Substantia nigra (tissue), 51 donors: ENCODE measurements at places on chromosomes 5 and 9.

- no peak for DNase-seq
Measured at GRCh38 chr9:130073373-130073772, 19.7 kb downstream of the GPR107 start.

GRCh38 chr9:2337627-2338026, 284.0 kb upstream of the VLDLR start:
- no peak for DNase-seq

- no peak for DNase-seq
Measured at GRCh38 chr9:99516657-99517049, 294.6 kb downstream of the SEC61B start.

DNA sequence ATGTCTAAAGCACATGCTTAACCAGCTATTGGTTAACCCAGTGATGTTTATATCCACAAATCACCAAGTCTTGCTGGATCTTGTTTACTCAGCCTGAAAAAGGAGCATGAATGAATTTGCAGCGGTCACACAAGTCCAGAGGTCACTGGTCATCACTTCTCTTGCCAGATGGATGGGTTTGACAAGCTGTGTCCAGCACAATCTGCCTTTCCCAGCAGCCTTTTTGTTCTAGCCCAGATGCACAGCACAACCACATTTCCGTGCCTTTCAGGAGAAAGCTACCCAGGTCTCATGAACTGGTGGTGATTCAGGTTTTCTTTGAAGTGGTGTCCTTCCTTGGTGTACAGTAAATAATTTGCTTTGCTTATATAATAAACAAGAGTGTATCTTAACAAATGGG, 32.1 kb downstream of the TMEM252 start:
- no peak for DNase-seq

DNA sequence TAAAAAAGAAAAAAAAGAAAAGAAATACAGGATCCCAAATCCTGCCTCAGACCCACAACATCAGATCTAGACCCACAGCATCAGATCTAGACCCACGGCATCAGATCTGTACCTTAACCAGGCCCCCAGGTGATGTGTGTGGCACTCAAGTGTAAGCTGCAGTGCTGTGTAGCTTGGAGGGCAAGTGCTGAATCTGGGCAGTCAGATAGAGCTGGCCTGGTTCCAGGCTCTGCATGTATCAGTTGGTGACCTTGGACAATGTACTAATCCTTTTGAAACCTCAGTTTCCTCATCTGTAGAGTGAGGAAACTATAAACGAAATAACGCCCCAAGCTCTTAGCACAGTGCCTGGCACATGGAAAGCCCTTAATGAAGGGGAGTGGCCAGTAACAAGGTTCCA, 16.7 kb downstream of the COL15A1 start:
- DNase-seq: no peak

- no peak for DNase-seq
Measured at GRCh38 chr9:7103367-7103766, 345.6 kb downstream of the KDM4C start.

DNA sequence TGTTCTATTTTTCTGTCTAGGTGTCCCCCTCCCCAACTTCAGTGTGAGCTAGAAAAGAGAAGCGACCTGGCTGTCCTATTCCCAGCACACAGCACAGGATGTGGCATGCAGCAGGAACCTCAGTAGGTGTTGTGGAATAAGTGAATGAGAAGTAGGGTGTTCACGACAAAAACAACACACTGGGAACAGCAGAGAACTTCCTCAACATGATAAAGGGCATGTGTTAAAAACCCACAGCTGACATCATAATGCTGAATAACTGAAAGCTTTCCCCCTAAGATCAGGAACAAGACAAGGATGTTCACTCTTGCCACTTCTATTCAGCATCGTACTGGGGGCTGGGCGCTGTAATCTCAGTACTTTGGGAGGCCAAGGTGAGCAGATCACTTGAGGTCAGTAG, 155.6 kb upstream of the ZNF618 start:
- no peak for DNase-seq

DNA sequence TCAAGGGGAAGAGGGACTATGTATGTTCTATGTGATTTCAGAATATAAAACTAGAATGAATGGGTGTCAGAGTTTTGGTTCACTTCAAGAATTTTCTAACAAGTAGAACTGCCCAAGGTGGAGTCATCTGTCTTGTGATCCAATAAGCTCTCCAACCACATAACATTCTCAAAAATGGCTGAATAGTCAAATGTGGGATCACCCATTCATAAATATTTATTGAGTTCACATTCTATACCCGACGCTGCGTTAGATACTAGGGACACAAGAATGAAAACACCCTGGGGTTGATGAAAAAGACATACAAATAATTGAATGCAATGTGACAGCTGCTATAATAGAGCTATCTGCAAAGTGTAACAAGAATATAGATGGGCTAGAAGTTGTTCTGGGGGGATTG, 35.3 kb upstream of the TRAF1 start:
- no peak for DNase-seq

- DNase-seq: no peak
Measured at GRCh38 chr5:7271435-7272084, 124.4 kb upstream of the ADCY2 start.

GRCh38 chr9:99119976-99120655, 15.2 kb downstream of the TGFBR1 start:
- no peak for DNase-seq

GRCh38 chr5:51396797-51397196, 13.5 kb downstream of the ISL1 start:
- DNase-seq: no peak

DNA sequence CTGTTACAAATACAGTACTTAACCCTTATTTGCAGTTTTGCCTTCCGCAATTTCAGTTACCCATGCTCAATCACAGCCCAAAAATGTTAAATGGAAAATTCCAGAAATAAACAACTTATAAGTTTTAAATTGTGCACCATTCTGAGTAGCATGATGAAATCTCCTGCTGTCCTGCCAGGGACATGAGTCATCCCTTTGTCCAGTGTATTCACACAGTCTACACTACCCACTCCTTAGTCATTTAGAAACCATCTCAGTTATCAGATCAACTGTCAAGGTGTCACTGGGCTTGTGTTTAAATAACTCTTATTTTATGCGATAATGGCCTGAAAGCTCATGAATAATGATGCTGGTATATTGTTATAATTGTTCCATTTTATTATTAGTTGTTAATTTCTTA, 95.8 kb downstream of the PLCXD3 start:
- DNase-seq: no peak

DNA sequence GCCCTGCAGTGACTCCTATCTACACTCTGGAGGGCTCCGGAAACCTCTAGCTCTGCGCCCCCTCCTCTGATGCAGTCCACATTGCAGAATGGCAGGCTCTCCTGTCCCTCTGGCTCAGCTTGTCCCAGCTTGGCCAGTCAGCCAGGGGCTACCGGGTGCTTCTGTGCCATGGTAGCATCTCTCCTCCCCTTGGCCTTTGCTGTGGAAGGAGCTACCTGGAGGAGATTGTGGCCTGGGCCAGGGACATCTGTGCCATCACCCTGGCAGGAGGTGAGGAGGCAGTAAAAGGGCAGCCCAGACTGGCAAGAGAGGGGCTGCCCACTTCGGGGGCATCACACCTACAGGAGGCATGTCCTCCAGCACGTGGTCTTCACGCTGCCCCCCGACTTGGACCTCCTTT, 38.1 kb upstream of the FCN1 start:
- no peak for DNase-seq

DNA sequence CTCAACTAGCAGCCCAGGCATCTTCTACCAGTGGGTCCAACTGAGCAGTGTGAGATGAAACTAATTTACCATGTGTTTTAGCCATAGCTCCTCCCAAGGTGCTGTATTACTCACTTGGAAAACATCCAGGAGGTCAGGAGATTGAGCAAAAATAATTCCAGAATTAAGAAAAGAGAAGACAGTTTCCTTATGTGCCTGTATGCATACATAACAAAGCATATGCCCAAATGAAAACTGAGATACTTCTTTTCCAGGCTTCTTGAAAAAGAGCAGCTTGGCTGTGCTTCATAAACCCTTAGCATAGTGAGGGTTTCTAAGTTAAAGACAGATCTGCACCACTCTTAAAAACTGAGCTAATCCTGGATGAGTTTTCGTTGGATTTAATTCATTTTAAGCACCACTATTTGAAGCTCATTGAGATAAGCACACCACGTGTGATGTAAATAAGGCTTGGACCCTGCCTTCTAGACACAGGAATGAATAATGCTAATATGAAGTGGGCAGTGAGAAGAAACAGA, 119.4 kb downstream of the ADAMTS12 start:
- no peak for DNase-seq

GRCh38 chr9:135035781-135036760, 51.4 kb upstream of the OLFM1 start:
- DNase-seq: no peak

DNA sequence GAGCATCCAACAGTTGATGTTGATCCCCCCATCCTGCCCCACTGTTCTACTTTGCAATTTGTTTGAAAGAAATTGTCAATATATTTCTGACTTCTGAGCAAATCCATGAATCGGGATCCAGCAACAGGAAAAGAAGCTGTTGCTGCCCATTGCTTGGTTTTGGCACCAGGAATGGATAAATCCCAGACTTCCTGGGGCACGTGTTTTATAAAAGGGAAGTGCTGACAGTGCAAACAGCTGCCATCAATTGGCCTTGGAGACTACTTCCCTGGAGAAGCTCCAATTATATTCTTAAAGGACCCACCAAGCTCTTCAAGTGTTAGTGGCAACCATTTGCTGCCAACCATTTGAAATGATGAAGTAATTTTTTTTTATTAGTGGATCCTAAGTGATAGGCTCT, 13.7 kb downstream of the STK32A start:
- no peak for DNase-seq

DNA sequence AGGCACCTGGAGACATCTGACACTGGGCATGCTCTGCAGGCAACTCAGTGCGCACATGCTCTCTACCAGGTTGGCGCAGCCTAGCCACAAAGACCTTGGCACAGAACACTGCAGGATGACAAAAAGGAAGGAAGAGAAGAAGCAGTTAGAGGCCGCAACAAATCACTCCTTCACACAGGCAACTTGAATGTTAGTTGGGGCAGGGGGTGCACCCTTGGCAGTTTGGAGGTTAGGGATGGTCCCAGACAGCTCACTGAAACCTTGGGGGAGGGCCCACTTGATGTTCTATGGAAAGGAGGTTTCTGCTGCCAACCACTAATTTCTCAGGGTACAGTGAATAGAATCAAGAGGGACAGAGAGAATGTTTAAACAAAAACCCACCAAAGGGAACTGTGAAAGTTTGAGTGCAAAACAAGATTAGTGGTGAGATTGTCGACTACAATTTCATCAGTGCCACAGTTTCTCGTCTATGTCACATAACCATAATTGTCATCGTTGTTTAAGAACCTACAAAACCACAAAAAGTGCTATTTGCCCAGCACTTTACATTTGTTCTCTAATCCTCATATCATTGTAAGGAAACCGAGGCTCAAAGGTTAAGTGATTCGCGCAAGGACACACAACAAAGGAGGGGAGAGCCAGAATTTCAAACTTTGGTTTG, 48.7 kb downstream of the FBXW11 start:
- no peak for DNase-seq

DNA sequence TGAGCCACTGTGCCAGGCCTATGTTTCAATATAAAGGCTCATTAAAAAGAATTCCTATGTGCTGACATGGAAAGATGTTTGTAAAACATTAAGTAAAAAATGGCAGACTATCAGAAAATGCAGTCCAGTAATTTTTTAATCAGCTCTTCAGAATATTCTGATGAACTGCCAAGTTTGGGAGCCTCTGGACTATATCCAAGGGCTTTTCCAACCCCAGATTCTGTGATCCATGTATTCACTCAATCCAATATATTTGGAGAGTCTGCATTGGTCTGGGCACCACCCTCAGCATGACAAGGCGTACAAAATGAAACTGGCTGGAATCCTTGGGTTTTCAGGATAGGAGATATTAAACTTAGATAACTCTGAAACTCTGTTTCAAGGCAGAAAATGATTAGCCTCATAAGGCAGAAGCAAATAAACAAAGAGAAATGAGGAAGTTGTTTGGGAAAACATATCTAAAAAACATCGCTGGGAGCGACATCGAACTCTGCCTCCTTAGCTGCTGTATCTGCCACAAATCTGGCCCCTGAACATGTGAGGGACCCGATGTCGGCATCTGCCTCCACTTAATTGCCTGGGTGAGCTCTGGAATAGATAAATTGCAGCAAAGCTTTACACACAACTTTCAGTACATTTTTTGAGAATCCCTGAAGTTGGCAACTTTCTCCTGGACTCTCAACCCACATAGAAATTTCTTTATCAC, 14.4 kb downstream of the PDE6A start:
- DNase-seq: no peak

- no peak for DNase-seq
Measured at GRCh38 chr5:130536691-130537090, 628.4 kb downstream of the HINT1 start.

DNA sequence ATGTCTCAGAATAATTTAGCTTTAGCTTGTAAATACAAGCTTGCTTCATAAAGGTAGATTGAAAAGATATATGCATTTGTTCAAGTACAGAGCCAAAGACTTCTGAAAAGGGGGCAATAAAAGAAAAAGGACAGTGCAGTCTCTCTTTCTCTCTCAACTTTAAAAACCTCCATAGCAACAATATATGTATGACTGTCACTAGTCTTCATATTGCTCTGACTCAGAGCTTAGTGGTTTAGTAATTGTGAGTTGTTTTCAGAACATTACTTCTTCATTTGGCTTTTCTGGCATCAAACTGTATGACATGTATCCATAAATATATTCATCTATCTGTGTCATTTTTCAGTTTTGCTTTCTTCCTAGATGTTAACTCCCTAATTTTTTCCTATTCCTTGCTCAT, 194.6 kb upstream of the KIF2A start:
- no peak for DNase-seq

DNA sequence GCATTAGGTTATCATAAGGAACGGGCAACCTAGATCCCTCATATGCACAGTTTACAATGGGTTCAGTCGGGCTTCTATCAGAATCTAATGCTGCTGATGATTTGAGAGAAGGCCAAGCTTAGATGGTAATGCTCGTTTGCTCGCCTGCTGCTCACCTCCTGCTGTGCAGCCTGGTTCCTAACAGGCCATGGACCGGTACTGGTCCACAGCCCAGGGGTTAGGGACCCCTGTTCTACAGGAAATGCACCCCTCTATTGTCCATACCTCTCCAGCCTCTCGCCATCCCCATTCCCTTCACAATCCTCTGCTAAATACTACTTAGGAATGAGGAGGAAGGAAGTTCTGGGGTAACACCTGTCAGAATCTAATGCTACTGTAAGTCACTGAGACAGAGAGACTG, 75.1 kb downstream of the OXCT1 start:
- DNase-seq: no peak

- DNase-seq: no peak
Measured at GRCh38 chr9:35177520-35177919, 15.7 kb downstream of the UNC13B start.

DNA sequence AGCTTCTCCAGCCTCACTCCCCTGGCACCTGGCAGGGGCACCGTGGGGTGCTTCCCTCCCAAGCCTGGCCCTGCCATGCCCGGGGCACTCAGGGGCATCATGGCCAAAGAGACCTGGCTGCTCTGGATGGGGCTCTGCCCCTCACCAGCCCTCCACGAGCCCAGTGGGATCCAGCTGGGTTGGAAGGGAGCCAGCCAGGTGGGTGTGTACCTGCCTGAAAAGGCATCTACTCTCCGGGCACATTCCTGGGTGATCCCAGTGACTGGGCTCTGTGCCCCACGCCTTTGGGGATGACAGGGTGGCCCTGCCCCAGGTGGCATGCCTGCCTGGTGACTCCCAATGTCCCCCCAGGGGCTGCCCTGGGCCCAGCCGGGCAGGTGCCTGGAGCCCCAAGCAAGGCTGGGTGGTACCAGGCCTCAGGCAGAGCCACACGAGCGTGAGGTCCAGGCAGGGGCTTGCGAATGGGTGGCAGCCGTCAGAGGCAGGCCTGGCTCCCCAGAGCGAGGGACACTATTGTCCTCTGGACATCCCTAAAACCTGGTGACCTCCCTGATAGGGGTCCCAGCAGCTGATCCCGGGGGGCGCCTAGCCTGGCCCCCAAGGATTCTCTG, 777 bp downstream of the GPSM1 start:
- DNase-seq: no peak
